ENCODE measurements at places on chromosomes 12 and 14.

- no peak for DNase-seq
These were observed 2.0 kb downstream of the PTHLH start for GRCh38 chr12:27970401-27971120.

DNA sequence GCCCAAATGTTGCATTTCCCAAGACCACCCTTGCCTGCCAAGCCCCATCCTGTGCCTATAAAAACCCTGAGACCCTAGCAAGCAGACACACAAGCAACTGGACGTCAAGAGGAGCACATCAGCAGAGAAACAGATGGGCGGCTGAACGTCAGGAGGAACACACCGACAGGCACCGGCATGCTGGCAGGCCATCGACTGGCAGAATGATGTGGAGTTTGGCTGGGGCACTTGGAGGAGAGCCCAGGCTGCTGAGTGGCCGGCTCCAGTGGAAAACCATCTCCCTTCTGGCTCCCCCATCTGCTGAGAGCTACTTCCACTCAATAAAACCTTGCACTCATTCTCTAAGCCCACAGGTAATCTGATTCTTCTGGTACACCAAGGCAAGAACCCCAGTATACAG, 130.1 kb downstream of the SLC41A2 start:
- no peak for DNase-seq

DNA sequence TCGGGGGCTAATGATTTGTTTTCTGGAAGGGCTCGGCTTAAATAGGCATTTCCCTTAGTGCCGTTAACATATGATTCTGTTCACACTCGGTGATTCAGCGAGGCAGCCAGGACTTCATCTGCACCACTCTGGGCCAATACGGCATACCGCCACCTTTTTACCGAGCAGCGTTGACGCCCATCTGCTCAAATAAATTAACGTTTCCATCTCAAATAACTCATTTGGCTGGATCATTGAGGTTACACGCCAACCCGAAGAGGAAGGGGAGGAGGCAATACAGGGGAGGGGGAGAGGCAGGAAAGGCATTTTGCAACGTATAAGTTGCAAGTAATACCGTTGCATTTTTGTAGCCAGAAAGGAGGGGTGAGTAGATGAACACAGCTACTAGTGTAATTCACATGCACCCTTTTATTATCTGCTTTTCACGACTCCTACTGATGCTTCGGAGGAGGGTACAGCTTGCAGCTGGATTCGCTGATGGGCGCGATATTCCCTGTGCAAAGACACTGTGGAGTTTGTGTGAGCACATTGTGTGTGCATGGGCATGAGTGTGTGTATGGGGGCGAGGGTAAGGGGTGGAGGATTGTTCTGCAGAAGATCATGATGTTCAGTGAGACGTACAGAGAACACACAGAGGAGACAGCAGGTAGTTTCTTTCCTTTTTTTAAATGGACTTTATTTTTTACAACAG, 45.9 kb downstream of the MAP1LC3B2 start:
- DNase-seq: no peak

DNA sequence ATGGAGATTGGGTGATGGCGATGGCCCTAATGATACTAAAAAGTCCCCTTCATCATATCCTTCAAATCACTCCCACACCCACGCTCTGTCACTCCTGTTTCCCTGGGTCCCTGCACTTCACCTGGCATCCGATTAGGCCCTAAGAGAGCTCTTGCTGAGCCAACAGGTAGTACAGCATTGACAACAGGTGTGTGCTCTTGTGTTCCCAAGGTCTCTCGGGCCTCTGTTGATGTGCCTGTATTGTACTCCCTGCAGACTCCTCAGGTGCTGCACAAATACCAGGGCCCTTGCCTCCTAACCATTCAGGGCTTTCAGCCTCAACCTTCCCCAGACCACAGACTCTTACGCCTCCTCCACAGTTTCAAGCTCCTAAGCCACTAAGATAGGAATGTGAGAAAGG, 25.8 kb upstream of the VDR start:
- no peak for DNase-seq

DNA sequence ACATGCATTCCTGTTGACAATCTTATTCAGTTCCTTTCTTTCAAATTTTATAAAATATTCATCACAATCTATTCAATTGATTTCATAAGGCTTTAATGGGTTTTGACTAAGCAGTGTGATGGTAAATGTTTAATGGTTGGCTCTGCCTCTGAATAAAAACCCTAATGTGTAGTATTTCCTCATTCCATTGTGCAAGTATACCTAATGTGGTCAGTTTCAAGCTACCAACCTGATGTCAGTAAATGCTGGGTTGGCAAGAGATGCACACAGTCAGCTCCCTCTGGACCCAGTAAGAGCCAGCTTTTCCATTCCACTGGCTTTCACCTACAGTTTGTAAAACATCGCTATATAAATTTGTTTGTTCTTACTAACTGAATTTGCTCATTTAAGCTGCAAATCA, 53.9 kb downstream of the METTL25 start:
- DNase-seq: no peak

DNA sequence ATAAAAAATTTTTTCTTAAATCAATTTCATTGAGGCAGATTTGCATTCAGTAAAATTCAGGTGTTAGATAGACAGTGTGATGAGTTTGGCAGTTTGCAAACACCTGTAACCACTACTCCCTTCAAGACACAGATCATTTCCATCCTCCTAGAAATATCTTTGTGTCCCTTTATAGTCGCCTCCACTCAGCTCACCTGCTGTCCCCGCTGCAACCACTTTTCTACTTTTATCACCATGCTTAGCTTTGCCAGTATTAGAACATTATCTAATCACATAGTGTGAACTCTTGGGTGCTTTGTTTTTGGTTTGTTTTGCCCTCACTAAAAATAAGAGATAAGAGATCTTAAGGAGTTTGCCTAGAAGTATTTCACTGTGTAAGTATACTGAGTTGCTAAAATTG, 73.8 kb downstream of the DERA start:
- no peak for DNase-seq

GRCh38 chr12:96985515-96986362, 78.7 kb downstream of the NEDD1 start:
- peak; percentile 16 for DNase-seq

- DNase-seq: no peak
These were observed 25.4 kb downstream of the SLC35E3 start for GRCh38 chr12:68771223-68771925.

DNA sequence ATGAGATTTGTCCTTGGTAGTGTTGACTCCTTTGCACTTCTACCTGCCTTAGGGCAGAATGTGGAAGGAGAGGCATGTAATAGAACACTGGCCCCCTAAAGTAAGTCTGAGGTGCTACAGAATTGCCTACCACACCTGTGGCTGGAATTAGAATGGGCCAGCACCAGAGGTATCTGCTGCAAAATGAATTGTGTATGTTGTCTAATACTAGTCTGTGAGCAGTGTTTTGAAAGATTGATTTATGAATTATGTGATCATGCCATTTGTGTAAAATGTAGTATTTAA, 5.7 kb upstream of the STYX start:
- no peak for DNase-seq

GRCh38 chr12:115407036-115407435, 723.1 kb upstream of the TBX3 start:
- DNase-seq: no peak

GRCh38 chr12:69548687-69549086, 36.6 kb upstream of the CCT2 start:
- no peak for DNase-seq

GRCh38 chr12:50599366-50600095, 94.7 kb downstream of the DIP2B start:
- no peak for DNase-seq

DNA sequence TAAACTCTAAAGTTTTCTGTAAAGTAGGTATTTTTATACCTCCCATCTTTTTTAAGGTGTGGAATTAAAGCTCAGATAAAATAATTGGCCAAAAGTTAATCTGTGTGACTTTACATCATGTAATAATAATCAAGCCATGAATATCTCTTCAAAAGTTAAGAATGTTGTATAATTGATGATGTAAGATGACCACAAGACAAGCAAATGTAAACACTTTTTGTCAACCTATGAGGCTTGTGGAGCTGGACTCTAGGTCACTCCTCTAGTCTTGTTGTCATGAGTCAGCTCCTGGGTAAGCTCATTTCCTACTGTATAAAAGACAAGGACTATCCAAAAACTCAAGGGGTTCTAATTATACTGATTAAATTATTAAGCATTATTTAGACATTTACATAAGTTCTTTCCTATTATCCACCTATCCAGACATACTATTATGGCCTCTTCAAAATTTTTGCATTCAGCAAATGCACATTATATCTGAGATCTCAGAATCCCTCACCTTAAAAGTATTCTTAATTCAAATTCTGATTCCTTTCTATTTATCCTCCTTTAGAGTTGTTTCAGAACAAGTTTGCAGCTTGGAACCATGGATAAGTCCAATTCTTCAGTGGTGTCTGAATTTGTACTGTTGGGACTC, at the start of gene OR4K5:
OR4K5 (plus strand) TSS at position 587 of the 637 bp plus-strand sequence; CDS start at position 587, 0 bp downstream.
- DNase-seq: no peak

GRCh38 chr12:1282670-1283315, 291.8 kb downstream of the ERC1 start:
- no peak for DNase-seq

DNA sequence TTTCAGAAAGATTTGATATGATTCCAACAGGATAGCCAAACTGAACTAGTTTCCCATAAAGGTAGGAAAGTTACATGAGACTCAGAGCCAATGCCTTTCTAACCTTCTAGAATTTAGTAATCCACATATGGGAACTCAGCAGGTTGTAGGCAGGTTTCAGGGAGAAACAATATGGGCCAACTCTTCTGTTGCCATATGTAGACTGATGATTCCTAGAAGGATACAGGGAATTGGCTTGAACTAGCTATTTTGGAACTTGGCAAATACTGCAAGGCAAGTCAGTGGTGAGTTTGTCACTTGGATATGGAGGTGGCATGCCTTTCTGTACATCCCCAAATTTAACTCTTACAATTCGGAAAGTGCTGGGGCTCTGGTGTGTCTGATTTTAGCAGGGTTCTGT, 15.5 kb downstream of the SUDS3 start:
- DNase-seq: no peak

GRCh38 chr12:27505109-27505508, 18.9 kb upstream of the PPFIBP1 start:
- no peak for DNase-seq

DNA sequence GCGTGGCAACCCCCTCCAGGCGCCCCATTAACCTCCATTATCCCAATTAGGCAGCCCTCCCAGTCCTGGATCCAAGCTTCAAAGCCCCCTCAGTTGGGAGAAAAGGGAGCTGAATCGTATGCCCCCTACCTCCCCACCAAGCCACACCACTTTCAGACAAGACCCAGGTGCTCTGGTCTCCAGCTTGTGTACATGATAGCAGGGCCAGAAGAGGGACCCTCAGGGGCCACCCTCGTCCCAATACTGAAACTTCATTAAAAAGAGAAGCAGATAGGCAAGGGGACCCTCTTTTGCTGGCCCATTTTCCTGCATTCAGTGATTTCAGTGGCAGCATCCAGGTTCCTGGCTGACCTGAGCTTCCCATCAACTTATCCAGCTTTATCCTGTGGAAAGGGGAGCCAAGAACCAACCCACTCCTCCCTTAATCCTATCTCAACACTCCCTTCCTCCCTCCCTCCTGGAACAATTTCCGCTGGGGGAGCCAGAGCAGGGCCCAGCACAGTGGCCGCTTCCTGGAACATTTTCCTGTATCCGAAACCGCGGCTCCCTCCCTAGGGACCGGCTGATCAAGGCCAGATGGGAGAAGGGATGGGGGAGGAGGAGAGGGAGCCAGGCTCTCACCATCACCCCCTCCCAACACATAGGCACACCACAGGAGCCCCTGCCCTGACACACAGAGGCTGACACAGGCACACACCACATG, 9.5 kb upstream of the SP7 start:
- DNase-seq: no peak

DNA sequence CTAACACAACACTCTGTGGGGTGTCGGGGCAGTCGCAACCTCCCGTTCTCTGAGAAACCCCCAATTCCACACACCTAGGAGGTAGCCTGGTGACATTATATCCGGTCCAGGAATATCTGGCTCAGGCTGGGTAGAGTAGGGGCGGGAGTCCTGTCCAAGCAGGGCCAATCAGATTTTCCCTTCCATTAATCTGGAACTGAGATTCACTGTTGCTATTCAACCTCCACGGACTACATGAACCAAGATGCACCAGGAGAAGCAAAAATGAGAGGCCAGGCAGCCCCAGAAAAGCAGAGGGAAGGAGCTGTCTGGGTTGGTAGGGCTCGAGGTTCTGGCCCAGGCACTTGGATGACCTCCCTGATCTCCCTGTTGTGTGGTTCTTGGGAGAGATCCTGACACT, 51.0 kb downstream of the NINJ2 start:
- DNase-seq: no peak

- DNase-seq: no peak
These were observed 225.6 kb upstream of the CRY1 start for GRCh38 chr12:107318806-107319532.

DNA sequence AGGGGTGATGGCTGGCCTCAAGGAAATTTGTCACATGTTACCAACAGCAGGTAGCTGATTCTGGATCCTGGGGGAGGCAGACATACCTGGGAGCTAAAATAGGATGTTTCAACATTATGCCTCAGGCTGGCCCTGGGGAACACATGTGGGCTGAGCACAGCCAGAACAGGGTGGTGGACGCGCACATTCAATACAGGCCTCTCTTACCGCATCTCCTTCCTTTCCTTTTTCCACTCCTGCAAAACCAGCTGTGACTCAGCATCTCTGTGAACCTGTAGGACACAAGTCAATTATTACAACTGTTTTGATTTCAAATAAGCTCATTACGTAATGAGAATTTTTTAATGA, 61.0 kb downstream of the NT5DC3 start:
- DNase-seq: no peak

- DNase-seq: no peak
These were observed 9.5 kb downstream of the FANCM start for GRCh38 chr14:45145214-45145613.

DNA sequence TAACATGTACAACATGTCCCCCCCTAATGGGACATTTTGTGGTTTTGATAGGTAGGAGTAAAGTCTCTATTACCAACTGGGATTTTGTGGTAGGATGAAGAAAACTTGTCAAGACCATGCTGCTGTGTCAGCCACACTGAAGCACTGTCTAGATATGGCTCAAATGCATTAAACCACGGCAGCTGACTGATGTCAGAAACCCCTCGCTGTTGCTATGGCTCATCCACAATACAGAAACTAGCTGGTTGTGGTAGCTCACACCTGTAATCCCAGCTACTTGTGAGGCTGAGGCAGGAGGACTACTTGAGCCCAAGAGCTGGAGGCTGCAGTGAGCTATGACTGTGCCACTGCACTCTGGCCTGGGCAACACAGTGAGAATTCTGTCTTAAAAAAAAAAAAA, 40.1 kb downstream of the PAPLN start:
- DNase-seq: no peak

DNA sequence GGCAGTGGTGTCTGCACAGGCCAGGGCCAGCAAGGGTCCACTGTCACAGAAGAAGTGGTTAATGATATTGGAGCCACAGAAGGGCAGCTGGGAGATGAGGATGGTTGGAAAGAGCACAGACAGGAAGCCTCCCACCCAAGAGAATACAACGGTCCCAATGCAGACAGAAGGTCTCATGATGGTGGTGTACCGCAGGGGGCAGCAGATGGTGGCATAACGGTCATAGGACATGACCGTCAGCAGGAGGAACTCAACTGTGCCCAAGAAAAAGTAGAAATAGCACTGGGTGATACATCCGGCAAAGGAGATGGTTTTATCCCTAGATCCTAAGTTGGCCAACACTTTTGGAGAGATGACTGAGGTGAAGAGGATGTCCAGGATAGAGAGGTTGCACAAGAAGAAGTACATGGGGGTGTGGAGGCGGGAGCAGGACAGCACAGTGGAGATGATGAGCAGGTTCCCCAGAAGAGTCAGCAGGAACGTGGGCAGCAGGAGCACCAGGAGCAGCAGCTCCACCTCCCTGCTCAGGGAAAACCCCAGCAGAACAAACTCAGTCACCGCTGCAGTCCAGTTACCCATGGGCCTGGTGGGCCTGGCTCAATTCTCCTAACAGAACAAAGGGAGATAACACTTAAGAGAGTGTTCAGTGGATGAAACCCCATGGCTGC, 9.8 kb downstream of the OR6J1 start:
- DNase-seq: no peak

Data from stimulated activated CD8-positive, alpha-beta memory T cell treated with anti-CD3 and anti-CD28 coated beads, Interleukin-15, amount 100 ng/mL, for 48 hours (primary cell).